ENCODE measurements at places on chromosomes 3 and 15.
A peak's percentile ranks its signal among the peaks of the same experiment; 100 is the strongest.

GRCh38 chr3:127483902-127484591 is 106.5 kb downstream of the TPRA1 start:
- DNase-seq: peak; percentile 28

DNA sequence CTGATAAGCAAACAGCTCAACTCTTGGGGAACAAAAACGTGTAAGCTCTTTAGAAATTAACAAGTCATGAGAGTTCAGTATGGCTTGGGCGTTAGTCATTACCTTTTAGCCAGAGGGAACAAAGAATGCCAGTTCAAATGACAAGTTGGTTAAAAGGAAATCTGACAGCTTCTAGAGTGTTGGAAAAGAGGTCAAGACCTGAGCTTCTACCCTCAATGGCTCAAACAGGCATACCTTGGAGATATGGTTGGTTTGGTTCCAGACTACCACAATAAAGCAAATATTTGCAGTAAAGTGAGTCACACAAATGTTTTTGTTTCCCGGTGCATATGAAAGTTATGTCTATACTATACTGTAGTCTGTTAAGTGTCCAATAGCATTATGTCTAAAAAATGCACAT is 136.1 kb downstream of the CACNA1D start:
- DNase-seq: no peak

GRCh38 chr3:99823723-99824711 is 6.4 kb downstream of the CMSS1 start:
- no peak for DNase-seq

- DNase-seq: no peak
These were observed 459.4 kb upstream of the TGFBR2 start for GRCh38 chr3:30146978-30147377.

- no peak for DNase-seq
These were observed 34.1 kb downstream of the SHC4 start for GRCh38 chr15:48929661-48930060.

- no peak for DNase-seq
These were observed 9.9 kb upstream of the ARIH1 start for GRCh38 chr15:72464251-72464650.

DNA sequence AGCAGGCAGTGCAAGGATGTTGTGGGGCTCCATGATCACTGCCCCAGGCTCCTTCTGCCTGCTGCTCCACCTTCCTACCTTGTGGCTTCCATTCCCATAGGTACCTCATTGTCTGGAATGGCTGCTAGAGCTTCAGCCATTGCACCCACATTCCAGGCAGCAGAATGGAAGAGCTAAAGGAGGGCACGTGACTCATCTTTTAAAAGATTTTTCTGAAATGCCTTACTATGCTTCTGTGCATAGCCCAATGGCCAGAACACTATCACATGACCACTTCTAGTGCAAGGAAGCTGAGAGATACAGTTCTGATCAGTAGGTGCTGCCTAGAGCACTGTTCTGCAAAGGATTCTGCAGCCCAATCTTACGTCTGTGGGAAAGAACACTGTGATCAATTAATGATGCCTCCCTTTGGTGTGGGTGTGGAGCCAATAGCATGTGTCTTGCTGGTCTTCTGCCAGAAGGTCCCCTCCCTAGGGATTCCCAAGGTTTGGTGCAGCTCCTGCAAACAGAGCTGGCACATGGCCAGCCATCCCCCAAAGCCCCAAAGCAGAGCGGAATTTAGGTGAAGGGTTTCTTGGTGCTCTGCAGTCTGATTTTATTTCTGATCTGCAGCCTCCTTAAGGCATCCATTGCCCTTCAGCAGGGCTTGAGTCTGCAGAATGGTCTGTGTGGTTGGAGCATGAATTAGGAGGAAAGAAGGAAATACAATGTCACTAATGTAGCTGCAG is 34.4 kb downstream of the SPSB4 start:
- no peak for DNase-seq

DNA sequence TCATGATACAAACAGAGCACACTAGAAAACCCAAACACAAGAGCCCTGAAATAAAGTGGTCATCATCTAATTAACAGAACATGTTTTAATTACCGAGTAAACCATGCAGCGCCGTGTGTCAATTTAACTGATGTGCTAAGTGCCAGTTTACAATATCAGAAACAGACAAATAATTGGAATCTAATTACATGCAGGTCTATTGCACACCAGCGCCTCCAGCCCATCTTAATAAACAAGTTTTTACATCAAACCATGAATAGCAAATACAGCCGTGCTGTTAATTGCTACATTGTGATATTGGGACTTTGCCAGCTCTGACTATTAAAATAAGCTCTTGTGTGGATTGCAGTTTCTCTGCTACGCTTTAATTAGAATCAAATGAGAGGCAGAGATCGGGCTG is 510.2 kb upstream of the MDFIC2 start:
- DNase-seq: no peak

DNA sequence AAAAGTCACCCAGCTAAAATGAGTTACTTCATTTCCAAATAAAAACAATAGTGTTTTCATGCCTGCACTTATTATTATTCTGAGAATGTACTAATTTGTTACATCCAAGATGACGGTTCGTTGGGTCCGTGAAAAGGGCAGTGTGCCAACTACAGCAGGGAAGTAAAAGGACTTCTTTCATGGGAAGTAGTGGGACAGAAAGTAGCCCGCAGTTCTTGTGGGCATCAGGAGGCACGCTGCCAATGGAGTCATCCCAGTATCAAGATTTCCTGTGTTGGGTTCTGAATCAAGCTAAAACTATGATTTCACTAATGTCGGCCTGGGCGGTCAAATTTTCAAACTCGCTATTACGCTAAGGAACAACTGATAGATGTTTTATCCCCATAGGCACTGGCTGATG is 254.5 kb upstream of the SOX2 start:
- no peak for DNase-seq

DNA sequence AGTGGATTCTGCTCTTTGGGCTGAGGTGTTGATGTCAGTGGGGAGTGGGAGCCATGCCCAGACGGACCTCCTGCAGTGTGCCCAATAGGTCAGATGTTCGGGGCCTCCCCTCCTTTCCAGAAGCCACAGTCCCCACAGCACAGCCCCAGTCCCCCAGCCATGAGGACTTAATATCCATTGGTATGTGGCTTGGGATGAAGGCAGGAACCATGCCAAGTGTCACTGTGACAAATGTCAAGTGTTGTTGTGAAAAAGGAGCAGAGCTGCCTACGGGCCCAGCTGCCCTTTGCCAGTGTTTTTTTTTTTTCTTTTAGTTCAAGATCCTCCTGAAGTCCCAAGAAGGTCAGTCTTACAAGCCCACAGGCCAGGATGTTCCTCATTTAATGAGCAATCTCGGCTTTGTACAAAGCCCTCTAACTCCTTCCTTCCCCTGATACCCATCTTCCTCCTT is 12.2 kb downstream of the SEMA3G start:
- no peak for DNase-seq

DNA sequence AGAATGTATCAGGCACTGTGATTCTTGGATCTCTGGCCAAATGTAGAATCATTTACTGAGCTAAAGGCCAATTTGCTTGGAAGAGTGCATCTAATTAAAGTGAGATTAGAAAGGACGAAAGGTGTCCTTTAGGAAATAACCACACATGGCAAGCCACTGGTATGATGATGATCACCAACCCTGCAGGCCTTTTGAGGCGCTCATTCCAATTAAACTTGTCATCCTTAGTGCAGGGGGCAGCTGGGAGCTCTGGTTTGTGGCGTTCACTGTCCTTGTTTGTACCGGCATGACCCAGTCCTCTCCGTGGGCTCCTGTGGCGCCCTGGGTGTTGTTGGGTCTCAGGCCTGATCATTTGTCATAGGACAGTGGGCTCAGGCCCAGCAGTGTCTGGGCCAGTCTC is 11.0 kb downstream of the LIMD1 start:
- DNase-seq: no peak

- DNase-seq: no peak
These were observed 448.0 kb upstream of the NECTIN3 start for GRCh38 chr3:110623571-110623970.

GRCh38 chr3:197447057-197447456 is 108.7 kb downstream of the BDH1 start:
- no peak for DNase-seq

DNA sequence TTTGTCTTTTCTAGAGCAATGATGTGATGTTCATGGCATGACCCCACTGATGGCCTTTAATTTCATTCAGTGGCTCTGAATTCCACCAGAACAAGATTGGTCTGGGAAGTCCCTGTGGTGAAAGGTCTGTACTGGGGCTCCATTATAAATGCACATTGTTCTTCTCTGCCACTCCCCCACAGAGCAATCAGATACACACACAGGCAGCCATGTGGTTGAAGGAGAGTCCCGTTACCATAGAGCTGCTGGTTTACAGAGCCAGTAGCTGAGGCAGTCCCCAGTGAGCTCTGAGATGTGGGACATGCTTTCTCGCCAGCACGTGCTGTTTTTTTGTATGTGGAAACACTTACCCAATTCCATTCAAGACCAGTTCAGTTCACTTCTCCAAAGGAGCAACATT is 172.7 kb upstream of the TRIM42 start:
- no peak for DNase-seq

- no peak for DNase-seq
These were observed 142.5 kb downstream of the XXYLT1 start for GRCh38 chr3:195128255-195129071.

DNA sequence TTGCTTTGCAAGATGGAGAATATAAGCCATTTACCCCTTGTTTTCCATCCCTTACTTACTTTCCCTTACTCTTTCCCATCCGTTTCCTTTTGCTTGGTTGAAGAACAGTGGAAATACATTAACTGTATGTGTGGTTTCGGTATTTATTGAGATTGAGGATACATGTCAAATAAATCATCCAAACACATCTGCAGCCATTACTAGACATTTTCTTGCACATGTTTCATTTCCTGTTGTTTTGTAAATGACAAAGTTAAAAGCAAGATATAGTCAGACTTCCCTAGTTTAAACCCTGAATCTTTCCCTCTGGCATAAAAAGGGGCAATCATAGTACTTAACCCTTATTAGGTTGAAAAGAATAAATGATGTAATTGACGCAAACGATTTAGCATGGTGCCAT is 82.1 kb upstream of the BCHE start:
- no peak for DNase-seq

GRCh38 chr15:71333839-71334238 is 218.6 kb downstream of the THSD4 start:
- DNase-seq: no peak

GRCh38 chr15:71549091-71549490 is 261.3 kb upstream of the NR2E3 start:
- no peak for DNase-seq

GRCh38 chr3:119279101-119279554 is 15.1 kb upstream of the ARHGAP31 start:
- no peak for DNase-seq

GRCh38 chr15:77642793-77643430 is 10.2 kb upstream of the LINGO1 start:
- DNase-seq: no peak

DNA sequence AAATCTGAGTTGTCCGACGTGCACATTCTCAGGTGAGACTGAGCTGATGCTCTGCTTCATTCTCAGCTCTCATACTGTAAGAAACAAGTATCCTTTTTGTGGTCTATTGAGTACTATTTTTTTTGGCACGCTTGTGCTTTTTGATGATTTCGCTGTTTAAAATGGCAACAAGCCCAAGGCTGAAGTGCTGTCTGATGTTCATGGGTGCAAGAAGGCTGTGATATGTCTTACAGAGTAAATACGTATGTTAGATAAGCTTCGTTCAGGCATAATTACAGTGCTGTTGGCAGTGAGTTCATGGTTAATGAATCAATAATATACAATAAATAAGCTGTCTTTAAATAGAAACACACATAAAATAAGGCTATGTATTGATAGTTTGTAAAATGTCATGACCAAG is 27.2 kb downstream of the AQR start:
- no peak for DNase-seq

DNA sequence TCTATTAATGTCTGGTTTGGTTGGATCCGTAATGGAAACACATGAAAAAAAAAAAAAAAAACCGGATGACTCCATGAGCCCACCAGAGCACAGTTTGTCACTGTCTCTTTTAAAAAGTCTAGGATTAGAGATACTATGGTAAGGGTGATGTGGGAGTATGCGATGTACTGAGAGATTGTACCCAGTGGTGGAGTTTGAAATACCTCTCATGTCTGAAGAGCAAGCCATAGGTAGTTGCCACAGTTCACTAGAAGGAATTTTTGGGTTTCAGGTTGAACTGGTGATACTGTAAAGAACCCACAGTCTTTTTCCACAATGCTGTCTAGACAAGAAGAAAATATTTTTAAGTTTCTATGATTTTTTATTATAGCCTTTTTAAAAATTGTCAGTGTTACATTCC is 132.9 kb downstream of the KLHL25 start:
- no peak for DNase-seq

DNA sequence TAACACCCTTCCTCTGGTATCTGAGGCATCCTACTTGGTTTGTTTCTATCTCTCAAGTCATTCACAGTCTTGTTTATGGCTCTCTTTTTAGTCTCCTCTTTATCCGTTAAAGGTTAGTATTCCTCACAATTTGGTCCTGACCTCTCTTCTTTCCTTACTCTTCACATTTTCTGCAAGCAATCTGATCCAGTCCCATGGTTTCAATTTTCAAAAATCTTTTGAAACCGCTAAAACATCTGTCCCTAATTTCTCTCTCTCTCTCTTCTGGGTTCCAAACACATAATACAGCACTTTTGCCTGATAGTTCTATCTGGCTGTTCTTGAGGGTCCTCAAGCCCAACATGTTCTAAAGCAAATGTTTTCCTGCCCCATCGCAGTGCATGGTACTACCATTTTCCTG is 149.0 kb downstream of the SERPINI1 start:
- DNase-seq: no peak

- DNase-seq: no peak
These were observed 50.2 kb downstream of the CDCP1 start for GRCh38 chr3:45095916-45096526.

DNA sequence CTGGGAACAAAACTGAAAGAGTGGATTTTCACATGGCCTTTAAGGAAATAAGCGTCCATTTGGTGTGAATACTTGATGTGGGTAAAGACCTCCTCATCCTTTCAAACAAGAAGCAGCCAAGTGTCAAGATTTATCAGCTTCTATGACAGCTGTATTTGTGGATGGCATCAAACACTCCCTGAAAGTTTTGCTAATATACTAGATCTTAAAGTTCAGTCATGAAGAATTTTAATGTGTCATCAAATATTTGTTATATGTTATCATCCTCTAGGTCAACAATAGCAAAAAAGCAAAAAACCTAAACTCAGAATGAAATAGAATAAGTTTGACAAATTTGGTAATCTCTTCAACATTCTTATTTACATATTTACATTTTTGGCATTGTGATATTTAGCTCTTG is 29.1 kb upstream of the LYSMD4 start:
- DNase-seq: no peak

GRCh38 chr3:129182390-129183185 is 1.1 kb downstream of the CNBP start:
- peak; percentile 69 for DNase-seq

- no peak for DNase-seq
These were observed 2.3 kb downstream of the SELENOS start for GRCh38 chr15:101275018-101275417.

Measured in NB4 (cell line).